ENCODE measurements at places on chromosomes 1 and 21. TPM values are rescaled to one million over a fixed set of nuclear protein-coding genes. Genes with fewer than 3 reads are reported as not detected.

The FCGR3A gene
- total RNA-seq = not detected

GRCh38 chr1:233440951-233441401, 113.5 kb downstream of the MAP3K21 start:
- DNase-seq = peak; percentile 58

DNA sequence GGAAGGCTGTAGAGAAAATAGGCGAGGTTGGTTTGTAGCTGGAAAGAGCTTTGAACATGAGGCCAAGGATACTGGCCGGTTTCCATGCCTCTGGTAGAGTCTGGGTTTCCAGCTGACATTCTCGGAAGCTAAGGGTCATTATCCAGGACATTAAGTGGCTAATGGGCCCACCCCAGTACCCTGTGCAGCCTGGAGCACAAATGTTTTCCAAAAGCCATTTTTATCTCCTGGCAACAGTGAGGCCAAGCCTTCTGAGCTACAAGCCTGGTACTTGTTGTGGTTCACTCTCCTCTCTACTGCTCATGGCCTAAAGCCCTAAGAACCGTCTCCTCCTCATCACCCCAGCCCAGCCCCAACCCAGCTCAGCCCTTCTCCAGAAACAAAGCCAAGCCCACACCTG, 122.9 kb downstream of the DMRTA2 start:
- no peak for DNase-seq

GRCh38 chr1:223341121-223341520, 22.9 kb downstream of the SUSD4 start:
- DNase-seq = peak; percentile 18

The S100A14 gene
- 396 TPM for total RNA-seq

DNA sequence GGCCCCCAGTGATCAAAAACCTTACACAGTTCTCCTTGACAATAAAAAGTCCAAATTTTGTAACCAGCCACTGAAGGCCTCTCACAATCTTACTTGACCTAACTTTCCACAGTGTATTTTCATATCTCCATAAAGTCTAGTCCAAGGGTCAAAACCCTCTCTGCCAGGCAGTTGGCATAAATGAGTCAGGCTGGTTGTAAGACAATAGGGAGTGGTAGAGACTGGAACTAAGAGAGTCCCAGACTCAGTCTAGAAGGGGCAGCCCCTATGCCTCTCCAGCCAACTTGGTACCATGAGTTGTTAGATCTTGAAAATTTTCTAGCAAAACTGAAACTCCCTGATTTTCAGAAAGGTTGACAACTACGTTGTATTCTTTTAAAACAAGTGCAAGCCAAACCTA, 21.0 kb downstream of the KIF21B start:
- DNase-seq = no peak

The PROK1 gene
- total RNA-seq = not detected

The TLR5 gene
- 1.3 TPM for total RNA-seq

The WNT9A gene
- total RNA-seq = 7.2 TPM
